ENCODE measurements at places on chromosomes 7 and 10. TPM values are rescaled to one million over a fixed set of nuclear protein-coding genes. Genes with fewer than 3 reads are reported as not detected.

FBXL13 gene
- 0.13 TPM for total RNA-seq

AKR1C4 gene
- not detected for total RNA-seq

GLRX3 gene
- total RNA-seq, result 79.4 TPM

CRYGN gene
- total RNA-seq, result 0.50 TPM

OR6V1 gene
- total RNA-seq, result not detected

- peak; percentile 27 for DNase-seq
Observed at GRCh38 chr7:128053023-128053422, 21.8 kb upstream of the LRRC4 start.

DNA sequence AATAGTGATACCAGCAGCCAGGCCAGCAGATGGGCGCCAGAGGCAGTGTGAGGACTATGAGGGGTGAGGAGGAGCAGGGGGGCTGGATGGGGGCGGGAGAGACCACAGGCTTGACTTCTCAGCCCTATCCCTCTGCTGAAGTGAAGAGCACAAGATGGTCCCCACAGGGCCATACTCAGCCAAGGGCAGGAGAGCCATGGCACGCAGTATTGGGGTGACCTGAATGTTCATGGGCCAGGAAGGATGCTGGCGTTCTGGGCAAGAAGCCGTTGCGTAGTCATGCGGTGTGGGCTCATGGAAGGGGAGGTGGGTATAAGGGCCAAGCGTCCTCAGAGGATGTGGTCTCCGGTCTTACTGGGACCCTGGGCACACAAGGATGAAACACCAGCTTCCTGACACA, 146.3 kb downstream of the PRKAG2 start:
- DNase-seq, result no peak

GRCh38 chr7:27173511-27173955, 587 bp downstream of the HOXA10 start:
- no peak for DNase-seq

GRCh38 chr7:56026538-56026937, 24.7 kb downstream of the PSPH start:
- DNase-seq, result no peak

DNA sequence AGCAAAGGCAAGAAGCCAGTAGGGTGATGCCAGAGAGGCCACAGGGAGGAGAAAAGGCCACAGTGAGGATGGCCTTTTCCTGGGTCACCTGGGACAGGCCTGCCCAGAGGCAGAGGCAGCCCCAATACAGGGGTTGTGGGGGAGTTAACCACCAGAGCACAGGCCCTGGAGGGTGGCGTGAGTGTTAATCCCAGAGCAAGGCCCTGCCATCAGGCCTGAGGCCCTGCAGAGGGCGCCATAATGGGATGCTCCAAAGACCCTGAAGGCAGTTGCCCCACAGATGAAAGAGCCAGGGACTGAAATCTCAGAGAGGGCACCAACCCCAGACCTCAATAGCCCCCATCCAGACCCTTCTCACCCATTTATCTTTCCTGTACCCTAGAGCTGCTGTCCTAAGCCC, 23.9 kb downstream of the SLC13A4 start:
- DNase-seq, result peak; percentile 22

Data from activated CD8-positive, alpha-beta T cell treated with anti-CD3 and anti-CD28 coated beads, Interleukin-2, amount 10 ng/mL, durations not matched to agents 7 days and 5 days (primary cell).